ENCODE measurements at places on chromosomes 3 and 15.

GRCh38 chr3:114259566-114259965, 22.2 kb upstream of the ZNF80 start:
- no peak for DNase-seq

DNA sequence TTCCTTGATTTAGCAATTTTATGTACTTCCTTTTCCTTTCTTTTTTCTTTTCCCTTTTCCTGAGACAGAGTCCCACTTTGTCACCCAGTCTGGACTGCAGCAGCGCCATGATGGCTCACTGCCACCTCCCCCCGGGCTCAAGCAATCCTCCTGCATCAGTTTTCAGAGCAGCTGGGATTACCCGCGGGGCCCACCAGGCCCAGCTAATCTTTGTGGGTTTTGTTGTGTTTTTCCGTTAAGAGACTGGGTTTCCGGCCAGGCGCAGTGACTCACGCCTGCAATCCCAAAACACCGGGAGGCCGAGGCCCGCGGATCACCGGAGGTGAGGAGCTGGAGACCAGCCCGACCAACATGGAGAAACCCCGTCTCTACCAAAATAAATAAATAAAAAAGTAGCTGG, 17.7 kb downstream of the GOLGA8S start:
- DNase-seq, result no peak

- no peak for DNase-seq
Observed at GRCh38 chr3:52028572-52028971, 27.8 kb downstream of the DUSP7 start.

DNA sequence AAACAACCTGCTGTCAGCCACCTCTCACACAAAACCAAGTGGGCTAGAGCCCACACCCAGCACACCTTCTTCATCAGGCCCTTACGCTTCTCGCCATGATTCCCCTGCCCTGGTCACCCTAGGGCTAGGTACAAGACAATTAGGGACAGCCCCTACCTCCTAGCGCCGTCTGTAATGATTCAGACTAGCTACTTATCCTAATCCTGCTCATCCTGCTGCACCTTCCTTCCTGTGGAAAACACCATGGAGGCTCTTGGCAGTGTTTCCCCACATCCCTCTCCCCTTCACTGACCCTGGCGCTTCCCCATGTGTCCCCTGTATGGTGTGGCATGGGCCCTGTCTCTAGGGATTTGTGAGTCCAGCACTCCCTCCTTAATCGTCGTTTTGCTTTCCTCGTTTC, 39.6 kb upstream of the ICE2 start:
- no peak for DNase-seq

DNA sequence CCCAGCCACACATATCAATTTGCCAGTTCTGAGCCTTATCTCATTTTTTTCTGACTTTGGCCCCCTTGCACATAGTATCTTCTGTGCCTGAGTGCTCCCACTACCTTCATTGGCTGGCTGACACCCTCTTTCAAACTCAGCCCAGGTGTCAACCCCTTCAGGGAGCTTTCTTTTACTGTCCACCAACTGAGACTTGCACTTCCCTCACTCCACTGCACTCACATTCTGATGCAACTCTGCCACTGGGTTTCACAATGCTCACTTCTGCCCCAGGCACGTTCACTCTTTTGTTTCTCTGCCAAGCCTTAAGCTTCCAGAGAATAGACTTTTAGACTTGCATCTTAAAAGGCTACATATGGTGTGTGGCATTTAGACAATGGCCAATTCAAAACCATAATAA, 101.5 kb upstream of the CBLB start:
- peak; percentile 41 for DNase-seq

- DNase-seq, result no peak
Observed at GRCh38 chr3:18238746-18239331, 186.3 kb downstream of the SATB1 start.

Data from Karpas-422 (cell line).